DMS79 treated with DMSO at 0.1 percent for 48 hours (cell line): ENCODE measurements at places on chromosomes 1 and 21.

GRCh38 chr1:58927041-58927721 is 143.3 kb upstream of the JUN start:
- DNase-seq, result peak; percentile 62

DNA sequence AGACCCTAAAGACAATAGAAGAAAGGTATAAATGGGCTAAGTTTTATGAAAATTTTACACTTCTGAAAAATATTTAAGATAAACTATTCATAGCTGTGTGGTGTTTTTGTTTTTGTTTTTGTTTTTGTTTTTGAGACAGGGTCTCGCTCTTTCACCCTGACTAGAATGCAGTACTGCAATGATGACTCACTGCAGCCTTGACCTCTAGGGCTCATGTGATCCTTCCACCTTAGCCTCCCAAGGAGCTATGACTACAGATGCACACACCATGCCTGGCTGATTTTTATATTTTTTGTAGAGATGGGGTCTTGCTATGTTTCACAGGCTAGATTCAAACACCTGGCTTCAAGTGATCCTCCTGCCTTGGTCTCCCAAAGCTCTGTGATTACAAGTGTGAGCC is 66.6 kb downstream of the PUM1 start:
- DNase-seq, result no peak

DNA sequence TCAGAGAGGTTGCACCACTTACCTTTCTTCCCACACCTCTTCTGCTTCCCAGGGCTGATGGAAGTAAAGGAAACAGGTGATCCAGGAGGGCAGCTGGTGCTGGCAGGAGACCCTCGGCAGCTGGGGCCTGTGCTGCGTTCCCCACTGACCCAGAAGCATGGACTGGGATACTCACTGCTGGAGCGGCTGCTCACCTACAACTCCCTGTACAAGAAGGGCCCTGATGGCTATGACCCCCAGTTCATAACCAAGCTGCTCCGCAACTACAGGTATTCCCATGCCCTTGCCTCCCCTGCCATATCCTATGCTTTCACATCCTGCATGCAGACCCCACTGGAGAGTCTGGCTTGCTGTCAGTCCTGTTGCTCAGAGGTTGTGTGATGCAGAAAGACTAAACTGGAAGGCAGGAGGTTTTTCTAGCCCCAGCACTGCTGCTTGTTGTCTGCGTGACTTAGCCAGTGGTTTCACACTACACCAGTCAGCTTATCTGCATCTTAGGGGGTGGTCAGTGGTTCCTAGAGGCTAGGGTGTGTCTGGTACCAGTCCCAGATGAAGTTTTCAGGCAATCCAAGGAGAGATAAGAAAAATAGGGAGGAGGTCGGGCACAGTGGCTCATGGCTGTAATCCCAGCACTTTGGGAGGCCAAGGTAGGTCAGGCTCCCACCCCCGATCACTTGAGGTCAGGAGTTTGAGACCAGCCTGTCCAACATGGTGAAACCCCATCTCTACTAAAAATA is 10.2 kb downstream of the RHOC start:
- DNase-seq, result no peak

DNA sequence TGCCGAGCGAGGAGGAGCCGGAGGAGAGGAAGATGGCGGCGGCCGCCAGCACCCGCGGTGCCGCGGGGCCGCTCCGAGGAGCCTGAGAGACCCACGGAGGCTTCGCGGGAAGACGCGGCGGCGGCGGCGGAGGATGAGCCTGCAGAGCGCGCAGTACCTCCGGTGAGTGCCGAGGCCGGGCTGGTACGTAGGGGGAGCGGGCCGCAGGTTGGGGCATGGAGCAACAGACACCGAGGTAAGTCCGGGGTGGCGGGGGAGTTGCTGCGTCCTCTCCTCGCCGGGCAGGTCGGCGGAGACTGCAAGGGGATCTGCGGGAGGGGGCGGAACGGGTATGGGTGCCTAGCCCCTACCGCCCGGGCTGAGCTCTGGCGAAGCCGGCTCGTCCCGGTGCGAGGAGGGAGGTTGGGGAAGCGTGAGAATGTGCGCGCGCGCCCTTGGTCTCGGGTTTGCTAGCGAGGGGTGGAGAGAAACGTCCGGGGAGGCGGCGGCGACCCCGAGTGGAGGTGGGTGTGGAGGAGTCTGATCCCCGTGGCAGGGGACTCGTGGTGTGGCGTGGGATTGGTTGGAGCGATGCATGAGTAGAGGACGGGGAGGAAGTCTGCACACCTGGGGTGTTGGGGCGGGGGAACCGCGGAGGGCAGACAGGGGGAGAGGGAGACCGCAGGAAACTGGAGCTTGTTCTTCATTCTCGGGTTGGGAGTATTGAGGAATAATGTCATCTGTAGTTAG is at the start of gene SMG7:
Gene SMG7, plus strand, starts transcription at position 12 of the 729 bp plus-strand sequence. Its CDS starts 122 bp downstream, at position 134.
- DNase-seq, result peak; percentile 44

GRCh38 chr1:71190843-71191242 is 110.0 kb upstream of the ZRANB2 start:
- DNase-seq, result no peak

DNA sequence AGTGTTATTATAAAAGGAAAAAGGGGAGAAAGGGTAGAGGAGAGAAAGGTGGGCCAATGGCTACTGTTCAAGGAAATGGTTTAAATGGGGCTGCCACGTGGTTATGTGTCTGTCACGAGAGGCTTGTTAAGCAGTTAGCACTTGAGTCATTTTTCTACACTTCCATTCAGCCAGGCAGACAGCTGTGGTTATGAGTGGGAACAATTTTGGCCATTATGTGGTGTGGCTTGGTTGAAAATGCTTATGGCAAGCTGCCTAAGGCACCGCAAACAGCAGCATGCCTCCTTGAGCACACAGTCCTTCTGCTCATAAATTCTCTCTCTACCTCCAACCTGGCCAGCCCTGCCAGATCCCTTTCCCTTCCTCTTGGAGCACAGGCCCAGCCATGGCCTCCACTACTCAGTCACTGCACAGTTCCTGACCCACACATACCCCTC is 3.2 kb upstream of the SRM start:
- DNase-seq, result peak; percentile 91

GRCh38 chr1:198088360-198089071 is 68.3 kb upstream of the NEK7 start:
- no peak for DNase-seq

DNA sequence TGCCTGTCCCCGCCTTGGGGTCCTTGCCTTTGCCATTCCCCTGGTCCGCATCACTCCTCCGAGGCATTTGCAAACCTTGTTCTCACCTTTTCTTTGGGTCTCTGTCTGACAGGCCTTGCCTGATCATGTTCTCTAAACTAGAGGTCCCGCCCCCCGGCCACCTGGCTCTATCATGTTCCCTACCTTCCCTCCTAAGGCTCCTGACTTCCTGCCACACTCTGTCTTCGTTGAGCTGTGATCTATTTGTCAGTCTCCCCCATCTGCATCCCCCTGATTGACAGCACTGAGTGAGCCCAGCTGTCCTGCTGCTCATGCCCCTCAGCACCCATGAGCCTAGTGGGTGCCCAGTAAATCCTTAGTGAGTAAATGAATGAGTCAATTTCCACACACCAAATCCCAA is 22.8 kb downstream of the ERG start:
- DNase-seq, result no peak

DNA sequence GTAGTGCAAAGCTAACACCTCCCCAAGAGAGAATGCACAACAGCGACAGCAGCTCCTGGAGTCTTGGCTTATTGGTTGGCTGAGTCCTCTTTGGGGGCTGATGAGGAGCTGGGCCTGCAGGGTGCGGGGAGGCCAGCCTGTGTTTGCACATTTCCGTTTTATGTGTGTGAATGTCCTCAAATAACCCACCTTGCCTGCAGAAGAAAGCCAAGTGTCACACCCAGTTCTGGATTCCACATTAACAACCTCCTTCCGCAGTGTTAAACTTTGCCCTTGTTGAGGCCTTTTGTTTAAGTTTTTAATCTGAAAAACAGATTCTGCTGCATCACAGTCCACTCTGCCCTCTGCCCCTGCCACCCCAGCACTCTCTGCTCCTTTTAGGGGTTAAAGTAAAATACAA is 274.5 kb downstream of the TM2D1 start:
- no peak for DNase-seq

DNA sequence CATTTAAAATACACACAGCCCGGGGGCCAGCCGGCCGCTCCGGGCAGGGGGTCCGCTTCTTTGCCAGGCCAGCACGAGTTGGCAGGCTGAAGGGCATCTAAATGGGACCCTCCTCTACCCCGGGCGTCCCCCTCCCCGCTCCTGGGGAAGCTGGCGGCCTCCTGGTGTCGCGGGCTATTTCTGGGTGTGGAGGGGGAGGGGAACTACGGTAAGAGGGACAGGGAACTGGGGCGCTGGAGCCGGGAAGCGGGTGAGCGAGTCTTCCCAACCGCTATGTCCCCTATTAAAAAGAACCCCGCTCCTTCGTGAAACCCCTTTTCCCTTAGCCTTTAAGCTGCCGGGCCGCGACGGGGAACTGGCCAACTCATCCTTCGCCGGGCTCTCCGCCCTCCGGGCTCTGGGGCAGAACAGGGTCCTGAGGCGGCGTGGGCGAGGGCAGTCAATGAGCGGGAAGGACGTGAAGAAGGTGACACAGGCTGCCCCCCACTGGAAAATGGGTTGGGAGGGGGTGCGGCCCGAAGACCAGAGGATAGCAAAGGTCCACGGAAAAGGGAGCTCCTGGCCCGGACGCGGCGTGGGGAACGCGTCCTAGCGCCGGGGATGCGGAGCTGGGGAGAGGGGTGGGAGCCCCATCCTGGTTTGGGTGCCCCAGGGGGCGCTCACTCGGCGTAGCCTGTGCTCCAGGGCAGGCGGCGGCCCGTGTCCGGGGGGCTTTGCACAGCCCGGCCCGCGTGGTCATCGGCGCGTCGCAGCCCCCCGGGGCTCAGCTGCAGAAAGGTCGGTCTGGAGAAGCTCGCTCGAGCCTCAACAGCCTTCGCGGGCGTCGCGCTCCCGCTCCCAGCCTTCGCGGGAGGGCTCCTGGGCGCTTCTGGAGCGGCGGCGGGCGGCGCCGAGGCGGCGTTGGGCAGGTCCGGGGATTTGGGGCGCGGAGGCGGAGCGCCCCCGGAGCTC is 544 bp downstream of the PPM1J start:
- no peak for DNase-seq

DNA sequence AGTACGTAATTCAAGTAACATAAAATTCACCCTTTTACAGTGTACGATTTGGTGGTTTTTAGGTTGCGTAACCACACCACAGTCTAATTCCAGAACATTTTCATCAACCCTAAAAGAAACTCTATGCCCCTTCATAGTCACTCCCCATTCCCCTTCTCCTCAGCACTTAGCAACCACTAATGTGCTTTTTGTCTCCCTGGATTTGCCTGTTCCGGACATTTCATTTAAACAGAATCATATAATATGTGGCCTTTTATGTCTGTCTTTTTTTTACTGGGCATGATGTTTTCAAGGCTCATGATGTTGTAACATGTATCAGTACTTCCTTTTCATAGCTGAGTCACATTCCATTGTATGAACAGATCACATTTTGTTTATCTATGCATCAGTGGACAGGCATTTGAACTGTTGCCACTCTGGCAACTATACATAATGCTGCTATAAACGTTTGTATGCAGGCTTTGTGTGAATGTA is 20.8 kb downstream of the OBSCN start:
- DNase-seq, result no peak

DNA sequence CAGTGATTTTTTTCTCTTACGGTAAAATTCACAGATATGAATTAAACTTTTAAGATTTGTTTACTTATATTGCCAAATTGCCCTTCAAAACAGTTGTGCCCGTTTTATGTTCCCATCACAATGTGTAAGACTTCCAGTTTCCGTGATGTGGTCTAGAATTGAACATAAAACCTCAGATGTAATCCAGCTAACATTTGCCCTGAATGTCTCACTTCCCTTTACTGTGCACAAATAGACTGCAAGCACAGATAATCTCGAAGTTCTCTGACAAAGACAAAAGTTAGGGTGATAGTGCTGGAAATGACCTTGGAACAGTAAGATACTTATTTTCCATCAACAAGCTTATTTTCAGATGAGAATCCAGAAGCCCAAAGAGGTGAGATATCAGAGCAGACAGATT is 177.5 kb downstream of the ZZZ3 start:
- no peak for DNase-seq

DNA sequence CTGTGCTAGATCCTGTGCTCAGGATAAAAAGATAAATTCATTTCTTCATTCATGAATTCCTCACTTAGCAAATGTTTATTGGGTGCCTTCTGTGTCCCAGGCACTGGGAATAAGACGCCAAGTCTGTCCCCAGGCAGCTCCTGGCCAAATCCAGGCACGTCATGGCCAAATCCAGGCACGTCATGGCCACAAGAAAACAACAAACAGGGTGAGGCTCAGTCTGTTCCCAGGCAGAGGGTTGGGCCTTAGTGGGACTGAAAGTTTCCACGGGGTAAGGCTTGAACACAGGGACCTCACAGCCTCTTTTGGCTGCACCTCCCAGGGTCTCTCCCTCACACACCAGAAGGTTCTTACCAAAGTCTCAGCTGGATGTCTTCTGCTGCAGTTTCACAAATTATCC is 95.7 kb downstream of the PAX7 start:
- DNase-seq, result no peak

DNA sequence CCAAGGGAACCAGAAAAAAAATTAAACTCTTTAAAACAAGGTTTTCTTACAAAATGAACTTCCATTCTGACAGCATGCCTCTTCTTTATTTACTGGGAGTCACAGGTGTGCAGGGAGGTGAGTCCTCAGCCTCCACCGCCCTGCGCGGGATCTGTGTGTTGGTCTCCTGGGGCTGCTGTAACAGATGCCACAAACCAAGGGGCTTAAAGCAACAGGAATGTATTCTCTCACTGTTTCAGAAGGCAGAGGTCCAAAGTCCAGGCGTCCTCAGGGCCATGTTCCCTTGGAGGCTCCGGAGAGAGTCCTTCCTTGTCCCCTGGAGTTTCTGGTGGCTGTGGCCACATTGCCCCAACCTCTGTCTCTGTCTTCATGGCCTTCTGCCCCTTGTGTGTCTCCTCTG is 123.6 kb upstream of the C1orf174 start:
- no peak for DNase-seq

DNA sequence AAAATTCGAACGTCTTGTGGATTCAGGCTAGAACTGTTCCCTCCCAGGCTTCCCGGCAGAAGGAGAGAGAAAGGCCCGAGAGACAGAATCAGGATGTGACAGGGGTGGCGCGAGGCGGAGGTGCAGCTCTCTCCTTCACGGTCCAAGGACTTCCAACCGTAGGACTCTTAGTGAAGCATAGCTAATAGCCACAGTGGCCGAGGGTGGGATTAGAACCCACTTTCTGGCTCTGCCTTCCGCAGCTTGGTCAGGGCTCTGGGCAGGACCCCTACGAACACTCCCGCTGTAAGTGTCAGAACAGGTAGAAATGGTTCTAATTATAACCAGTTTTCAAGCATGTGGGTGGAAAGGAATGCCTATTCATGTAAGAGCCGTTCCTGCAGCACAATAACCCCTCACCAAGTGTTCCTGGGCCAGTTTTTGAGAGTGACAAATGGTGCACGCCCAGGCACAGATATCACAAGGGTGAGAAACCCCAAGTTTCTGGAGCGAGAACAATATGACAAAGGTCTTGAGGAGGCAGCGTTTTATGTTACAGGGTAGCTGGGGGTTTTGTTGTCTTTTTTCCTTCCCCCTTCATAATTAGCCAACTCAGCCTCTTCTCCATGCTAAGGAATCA is 86.4 kb downstream of the SYF2 start:
- DNase-seq, result peak; percentile 73

- DNase-seq, result no peak
These were observed 49.3 kb downstream of the AZIN2 start for GRCh38 chr1:33130297-33130696.

- no peak for DNase-seq
These were observed 197.2 kb downstream of the HLX start for GRCh38 chr1:221076391-221076811.
